ENCODE measurements at places on chromosomes 2 and 18. TPM values are rescaled to one million over a fixed set of nuclear protein-coding genes. Genes with fewer than 3 reads are reported as not detected.

DNA sequence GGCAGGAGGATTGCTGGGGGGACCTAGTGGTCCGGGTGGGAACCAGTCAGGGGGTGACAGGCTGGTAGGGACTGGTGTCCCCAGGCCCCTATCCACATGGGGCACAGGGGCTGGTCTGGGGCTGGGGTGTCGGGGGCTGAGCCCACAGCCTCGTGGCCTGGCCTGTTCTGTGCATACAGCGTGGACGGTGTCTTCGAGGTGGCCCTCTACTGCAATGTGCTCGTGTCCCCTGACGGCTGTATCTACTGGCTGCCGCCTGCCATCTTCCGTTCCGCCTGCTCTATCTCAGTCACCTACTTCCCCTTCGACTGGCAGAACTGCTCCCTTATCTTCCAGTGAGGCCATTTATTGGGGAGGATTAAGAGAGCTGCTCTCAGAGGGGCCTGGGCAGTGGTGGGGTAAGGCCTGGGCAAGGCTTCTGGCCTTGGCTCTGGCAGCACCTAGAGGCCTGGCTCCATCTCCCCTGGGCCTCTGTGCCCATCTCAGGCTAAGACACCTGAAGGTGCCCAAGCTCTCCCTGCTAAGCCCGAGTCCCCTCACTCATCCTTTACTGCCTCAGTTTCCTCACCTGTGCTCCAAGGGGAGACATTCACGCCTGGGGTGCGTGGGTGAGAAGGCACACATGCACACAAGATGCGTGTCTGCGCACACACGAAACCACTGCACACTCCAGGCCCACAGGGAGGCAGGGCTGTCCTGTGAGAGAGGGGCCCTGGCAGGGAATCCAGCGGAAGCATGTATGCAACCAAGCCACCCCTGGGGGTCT is 1.9 kb downstream of the CHRNG start:
- H3K4me3 ChIP-seq: no peak overlapping the region
- no peaks in the 10 kb centered on the region for H3K36me3 ChIP-seq
- DNase-seq: no peak
- peaks cover 8% of the 10 kb centered on the region for H3K4me1 ChIP-seq

GRCh38 chr18:44824884-44825283 is 144.2 kb downstream of the SETBP1 start:
- DNase-seq: no peak
- peaks cover 23% of the 10 kb centered on the region for H3K4me1 ChIP-seq
- H3K27me3 ChIP-seq: no peaks in the 10 kb centered on the region
- H3K36me3 ChIP-seq: no peaks in the 10 kb centered on the region
- no peak overlapping the region for H3K27ac ChIP-seq

DNA sequence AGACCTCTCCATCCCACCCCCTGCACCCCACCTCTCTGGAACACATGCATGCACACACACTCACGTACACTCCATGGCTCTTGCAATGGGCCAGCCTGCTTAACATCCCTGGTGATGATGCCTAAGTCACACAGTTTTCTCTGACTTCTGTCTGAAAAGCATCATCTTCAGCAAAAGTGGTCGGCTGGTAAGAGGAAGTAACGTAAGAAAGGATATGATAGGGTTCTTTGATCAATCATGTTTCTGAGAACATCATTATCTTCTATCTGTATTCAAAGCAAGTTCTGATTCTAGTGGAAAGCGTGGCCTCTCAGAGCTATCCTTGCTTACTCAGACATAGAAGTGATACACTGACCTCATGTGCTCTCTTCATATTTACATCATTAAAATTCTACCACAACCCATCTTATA is 11.4 kb upstream of the NDUFV2 start:
- DNase-seq: no peak
- H3K27ac ChIP-seq: no peak overlapping the region
- no peak overlapping the region for H3K4me3 ChIP-seq
- H3K36me3 ChIP-seq: no peaks in the 10 kb centered on the region
- H3K4me1 ChIP-seq: peaks cover 2% of the 10 kb centered on the region

- H3K27ac ChIP-seq: no peak overlapping the region
- peak; percentile 57 for DNase-seq
- H3K4me3 ChIP-seq: no peak overlapping the region
Observed at GRCh38 chr2:3344897-3345296, 32.7 kb downstream of the EIPR1 start.

GRCh38 chr2:51149725-51150124 is 117.8 kb upstream of the NRXN1 start:
- DNase-seq: no peak
- H3K4me3 ChIP-seq: no peak overlapping the region
- H3K4me1 ChIP-seq: no peaks in the 10 kb centered on the region
- no peaks in the 10 kb centered on the region for H3K36me3 ChIP-seq

The GPR45 gene
- not detected for total RNA-seq

The SH2D6 gene
- not detected for total RNA-seq
